ENCODE measurements at places on chromosomes 5 and 9.
A peak's percentile ranks its signal among the peaks of the same experiment; 100 is the strongest.

- peak; percentile 41 for DNase-seq
Measured at GRCh38 chr9:132670457-132671391, at the start of gene GTF3C4. Gene GTF3C4 (plus strand): TSS chr9:132670464. CDS start chr9:132670599, 135 bp downstream.

DNA sequence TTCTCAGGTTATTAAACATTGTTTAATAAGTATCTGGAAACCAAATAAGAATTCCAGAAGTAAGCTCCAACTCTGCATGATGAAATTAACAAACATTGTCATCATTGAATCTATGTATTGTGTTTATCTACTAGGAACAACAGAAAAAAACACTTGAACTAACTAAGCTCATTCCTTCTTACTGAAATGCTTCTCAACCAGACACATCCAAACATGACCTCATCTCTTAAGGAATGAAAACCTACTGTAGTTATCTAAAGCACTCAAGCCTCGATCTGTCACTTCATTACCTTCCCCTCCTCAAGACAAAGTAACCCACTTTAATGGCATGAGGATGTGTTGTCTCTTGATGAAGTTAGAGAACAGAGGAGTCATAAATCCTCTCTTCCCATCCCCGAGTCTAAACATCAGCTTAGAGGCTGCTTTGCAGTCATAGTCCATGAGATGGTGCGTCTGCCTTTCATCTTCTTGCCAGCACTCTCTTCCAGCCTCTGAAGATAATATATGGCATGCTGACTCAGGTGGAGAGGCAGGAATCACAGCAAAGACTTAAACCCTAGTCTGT, 86.5 kb downstream of the CEMIP2 start:
- no peak for DNase-seq

- no peak for DNase-seq
Measured at GRCh38 chr5:38157024-38157423, 101.3 kb upstream of the EGFLAM start.

DNA sequence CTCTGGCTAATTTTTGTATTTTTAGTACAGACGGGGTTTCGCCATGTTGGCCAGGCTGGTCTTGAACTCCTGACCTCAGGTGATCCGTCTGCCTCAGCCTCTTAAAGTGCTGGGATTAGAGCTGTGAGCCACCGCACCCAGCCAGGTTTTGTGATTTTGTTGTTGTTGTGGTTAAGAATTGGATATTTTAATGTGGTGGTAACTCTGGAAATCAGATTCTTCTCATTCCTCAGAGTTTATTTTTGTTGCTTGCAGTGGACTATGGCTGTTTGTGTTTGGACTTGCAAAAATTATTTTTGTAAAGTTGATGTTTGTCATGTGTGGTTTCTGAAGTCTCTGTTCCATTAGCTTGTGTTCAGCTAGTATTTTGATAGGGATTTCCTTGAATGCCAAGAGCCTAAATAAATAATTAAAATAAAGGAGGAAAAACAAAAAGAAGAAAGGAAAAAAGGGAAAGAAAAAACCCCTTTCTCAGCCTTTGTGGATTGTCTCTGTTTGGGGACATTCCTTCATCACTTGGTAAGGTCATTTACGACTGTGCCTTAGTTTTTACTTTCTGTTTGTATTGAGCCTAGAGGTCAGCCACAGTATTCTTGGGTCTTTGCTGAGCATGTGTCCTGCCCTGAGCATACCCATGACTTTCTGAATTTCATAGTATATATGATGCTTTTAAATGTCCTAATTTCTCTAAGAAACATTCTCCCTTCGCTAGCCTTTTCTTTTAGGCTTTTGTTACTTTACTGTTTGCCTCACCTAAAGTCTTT, 37.3 kb downstream of the PBX3 start:
- DNase-seq = no peak

GRCh38 chr9:121556082-121556481, 56.4 kb upstream of the GGTA1 start:
- no peak for DNase-seq

DNA sequence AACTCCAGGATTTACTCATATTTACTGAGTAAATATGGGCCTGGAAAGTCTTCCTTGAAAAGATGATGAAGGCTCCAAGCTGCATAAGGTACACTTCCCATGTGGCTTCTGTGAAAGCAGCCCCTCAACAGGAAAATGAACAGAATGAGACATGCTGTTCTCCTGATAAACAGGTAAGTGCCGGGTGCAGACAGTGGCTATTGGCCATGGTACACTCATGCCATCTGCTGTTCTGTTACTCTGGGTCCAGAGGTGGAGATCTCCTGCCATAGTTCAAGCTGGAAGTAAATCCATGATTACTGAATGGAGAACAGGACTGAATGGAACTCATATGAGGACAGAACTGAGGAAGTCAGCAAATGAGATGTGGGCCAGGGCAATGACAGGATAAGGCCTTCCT, 103.6 kb downstream of the SLIT3 start:
- DNase-seq = no peak

- DNase-seq = no peak
Measured at GRCh38 chr9:32426278-32426939, 42.0 kb downstream of the ACO1 start.

DNA sequence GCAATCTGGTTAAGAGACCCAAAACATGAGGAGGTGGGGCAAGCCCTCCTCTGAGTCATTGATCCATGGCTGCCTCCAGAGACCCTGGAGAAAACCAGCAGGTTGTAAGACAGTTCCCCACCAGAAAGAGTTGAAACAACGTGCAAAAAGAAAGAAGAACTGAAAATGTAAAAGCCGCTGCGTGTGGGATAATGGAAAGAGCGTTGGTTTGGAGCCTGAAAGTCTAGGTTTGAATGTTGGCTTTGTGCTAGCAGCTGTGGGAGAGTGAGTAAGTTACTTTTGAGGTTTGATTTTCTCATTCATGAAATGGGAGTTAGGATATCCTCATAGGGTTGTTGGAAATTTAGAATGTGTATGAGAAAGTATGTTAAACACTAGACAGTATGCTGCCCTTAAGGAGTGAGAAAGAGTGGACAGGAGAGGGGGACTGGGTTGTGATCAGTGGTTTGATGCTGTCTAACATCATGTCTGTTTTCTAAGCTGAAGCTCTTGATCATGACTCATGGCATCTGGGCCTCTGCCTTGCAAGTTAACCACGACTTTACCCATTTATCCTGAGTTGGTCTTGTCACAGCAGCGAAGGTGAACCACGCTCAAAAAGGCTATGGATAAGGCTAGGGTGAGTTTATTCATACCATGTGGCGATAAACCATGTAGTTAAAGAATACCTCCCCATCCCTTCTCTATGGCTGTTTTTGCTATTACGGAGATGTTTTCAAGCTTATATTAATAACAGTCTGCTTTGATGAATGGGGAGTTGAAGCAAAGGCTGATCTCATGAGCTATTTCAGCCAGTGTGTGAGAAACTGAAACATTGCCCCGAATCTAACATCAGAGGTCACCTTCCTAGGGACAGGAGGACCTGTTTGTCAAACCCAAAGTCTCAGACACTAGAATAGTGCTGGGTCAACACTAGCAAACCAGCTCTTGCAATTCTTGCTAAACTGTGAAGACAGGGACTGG, 41.3 kb downstream of the ZNF366 start:
- DNase-seq = no peak

- DNase-seq = no peak
Measured at GRCh38 chr9:135766251-135766650, 64.3 kb downstream of the KCNT1 start.

DNA sequence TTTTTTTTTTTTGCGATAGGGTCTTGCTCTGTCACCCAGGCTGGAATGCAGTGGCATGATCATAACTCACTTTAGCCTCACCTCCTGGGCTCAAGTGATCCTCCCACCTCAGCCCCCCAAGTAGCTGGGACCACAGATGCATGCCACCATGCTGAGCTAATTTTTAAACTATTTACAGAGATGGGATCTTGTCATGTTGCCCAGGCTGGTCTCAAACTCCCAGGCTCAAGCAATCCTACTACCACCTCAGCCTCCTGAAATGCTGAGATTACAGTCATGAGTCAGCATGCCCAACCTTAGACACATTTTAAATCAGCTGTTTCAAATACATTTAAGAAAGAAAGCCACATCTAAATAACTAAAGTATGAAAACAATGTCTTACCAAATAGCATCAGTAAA, 439.0 kb downstream of the EBF1 start:
- DNase-seq = no peak

All from stimulated activated CD4-positive, alpha-beta T cell treated with anti-CD3 and anti-CD28 coated beads, Interleukin-4, amount 100 ng/mL, for 1 hour (primary cell).